ENCODE measurements at places on chromosomes 3 and 15.

- DNase-seq = no peak
Measured at GRCh38 chr15:39250001-39250400, 330.9 kb upstream of the THBS1 start.

- DNase-seq = peak; percentile 16
Measured at GRCh38 chr15:52255008-52255407, 40.6 kb downstream of the MYO5C start.

DNA sequence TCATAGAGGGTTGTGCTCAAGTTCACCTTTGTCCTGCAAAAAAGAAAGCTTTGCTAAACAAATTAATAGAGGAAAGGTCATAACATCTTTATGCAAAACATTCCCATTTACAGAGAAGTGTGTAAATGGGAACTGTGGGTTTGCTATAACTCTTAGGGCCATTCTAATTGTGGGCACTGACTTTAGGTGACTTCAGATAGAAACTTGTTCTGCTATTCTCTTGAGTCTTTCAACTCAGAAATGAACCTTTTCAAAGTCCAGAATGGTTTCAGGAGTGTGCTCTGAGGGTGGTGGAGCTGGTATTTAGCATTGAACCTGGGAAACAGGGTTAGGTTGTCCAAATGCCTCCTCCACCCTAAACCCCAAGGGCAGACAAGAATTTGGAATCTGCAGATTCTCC, 34.0 kb downstream of the SPTSSB start:
- DNase-seq = no peak

DNA sequence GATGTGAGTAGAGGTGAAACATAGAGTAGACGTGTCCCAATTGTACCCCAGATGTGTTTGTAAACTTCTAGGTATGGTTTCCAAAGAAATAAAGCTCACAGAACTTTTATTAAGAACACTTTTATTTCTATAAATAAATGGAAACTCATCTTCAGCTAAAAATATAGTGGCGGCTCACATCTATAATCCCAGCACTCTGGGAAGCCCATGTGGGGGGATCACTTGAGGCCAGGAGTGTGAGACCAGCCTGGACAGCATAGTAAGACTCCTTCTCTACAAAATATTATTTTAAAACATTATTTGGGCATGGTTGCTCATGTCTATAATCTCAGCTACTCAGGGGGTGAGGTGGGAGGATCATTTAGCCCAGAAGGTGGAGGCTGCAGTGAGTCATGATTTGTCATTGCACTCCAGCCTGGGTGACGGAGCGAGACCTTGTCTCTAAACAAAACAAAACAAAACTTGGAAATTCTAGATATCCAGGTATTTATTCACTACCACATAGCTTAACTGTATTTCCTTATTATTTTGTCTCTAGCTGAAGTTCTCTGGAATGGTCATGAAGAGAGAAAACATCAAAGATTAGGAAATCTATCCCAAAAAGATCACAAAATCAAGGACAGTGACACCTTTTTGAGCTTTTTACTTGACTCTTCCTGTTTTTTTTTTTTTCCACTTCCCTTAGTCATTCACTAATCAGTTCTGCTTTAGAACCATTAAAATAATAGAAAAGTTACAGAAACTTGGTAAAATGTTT, 258.1 kb downstream of the TIGIT start:
- peak; percentile 79 for DNase-seq

GRCh38 chr15:32979710-32980109, 214.8 kb downstream of the FMN1 start:
- DNase-seq = no peak

DNA sequence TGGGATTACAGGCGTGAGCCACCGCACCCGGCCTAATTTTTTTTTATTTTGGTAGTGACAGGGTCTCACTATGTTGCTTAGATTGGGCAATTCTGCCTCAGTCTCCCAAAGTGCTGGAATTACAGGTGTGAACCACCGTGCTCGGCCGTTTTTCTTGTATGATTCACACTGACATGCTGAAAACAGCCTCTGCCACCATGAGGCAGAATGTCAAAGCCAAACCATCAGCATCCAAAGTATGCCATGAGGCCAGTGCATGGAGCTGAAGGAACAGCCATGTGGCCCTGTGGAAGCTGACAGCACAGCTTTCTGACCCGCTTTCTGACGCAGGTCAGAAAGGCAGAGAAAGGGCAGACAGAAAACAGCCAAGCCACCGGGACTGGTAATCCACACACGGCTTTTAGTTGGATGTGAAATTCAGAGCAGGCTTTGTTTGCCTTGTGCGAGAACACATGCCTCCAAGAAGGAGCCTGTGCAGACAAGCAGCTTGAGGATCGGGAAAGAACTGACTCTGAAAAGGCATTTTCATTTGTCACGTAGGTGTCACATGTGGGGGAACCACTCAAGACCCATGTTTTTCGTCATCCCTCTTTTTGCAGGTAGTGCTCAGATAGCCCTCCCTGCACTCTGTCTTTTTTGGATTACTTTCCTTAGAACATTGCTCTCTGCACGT, 25.1 kb downstream of the XYLB start:
- no peak for DNase-seq

DNA sequence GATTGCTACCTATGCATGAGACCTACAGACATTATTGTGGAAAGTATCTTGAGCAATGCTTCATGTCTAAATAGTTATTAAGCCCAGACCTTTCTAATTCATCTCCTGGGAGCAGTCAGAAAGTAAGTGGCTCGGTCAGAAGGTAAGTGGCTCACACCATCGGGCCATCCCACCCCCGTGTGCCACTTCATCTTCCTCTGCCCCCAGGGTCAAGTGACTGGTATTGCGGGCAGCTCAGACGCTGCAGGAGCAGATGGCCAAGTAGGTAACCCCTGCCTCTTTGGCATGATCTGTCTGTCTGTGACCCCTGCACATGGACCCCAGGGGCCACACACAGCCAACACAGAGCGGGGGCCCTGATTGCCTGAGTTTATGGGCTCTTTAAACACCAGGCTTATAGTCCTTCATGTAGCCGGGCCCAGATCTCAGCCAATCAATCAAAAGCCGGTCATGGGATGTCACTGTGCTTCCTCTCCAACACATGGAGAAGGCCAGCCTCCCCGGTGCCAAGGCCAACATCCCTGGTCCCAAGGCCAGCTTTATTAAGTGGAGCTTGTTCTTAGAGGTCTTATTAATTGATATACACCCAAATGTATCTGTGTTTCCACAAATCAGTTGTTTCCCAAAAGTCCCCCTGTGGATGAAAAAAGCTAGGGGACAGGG, 42.9 kb downstream of the LARP6 start:
- no peak for DNase-seq

- DNase-seq = no peak
Measured at GRCh38 chr3:15063238-15063637, 1.9 kb downstream of the MRPS25 start.

DNA sequence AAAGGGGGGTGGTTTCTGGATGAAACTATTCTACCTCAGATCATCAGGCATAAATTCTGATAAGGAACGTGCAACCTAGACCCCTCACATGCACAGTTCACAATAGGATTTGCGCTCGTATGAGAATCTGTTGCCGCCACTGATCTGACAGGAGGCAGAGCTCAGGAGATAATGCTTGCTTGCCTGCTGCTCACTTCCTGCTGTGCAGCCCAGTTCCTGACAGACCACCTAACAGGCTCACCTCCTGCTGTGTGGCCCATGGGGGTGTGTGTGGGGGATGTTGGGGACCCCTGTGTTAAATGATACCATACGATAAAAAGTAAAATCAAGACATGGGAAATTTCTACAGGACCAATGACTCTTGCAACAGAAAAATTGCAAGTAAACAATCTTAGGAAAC, 24.0 kb downstream of the CP start:
- DNase-seq = no peak

DNA sequence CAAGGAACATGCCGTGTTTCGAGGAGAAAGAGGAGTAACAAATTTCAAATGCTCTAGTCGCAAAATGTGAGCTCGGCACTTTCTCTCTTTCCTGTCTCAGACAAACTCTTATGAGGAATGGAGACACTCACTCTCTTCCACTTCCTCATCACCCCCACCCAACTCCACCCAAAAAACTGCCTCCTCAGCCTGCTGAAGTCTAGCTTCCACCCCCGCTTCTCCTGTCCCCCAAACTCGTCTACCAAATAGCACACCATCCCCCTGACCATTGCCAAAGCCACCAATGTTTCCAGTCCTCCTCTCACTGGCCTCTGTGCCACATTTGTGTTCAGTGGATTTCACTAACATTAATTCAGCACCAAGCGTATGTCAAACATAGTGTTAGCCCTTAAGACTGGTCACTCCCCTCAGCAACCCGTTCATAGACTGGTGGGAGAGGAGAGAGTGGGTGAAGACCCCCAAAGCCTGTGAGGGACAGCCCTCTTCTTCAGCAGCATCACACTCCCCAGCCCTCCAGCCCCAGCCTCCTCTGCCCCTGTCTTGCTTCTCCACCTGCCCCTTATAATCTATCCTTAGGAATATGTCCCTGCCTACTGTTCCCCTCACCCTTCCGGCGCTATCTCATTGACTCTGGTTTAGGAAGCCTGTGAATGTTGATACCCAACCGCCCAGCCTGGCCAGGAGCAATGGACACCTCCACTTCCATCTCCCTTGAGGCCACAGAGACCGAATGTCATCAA, 77.3 kb downstream of the FAM174B start:
- no peak for DNase-seq

DNA sequence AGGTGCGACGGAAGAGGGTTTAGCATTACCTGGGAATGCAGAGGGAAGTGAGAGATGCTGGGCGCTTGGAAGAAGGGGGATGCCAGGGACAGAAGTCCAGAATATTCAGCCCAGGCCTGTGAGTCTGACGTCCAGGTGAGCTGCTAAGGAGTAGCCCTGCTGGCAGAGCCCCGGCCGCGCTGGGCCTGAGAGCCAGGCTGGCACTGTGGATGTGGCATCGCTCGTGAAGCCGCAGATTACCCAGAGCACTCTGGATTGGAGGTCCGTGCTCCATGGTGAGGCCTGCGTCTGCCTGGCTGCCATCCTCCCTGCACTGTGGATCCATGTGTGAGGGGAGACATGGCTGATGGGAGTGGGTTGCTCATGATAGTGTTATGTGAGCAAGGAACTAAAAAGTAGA, 14.5 kb downstream of the MAN2A2 start:
- DNase-seq = no peak

DNA sequence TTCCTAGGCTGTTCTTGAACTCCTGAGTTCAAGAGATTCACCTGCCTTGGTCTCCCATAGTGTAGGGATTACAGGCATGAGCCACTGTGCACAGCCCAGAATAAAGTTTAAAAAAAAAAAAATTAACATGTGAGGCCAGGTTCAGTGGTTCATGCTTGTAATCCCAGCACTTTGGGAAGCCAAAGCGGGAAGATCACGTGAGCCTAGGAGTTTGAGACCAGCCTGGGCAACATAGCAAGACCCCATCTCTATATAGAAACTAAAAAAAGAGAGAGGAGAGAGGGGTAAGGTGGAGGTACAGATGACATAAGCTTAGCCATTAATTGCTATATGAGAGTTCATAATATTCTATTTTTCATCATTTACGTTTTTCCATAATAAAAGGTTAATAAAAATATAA, 21.5 kb downstream of the ZNF148 start:
- DNase-seq = no peak

- no peak for DNase-seq
Measured at GRCh38 chr15:52495125-52495524, 33.6 kb downstream of the MYO5A start.

DNA sequence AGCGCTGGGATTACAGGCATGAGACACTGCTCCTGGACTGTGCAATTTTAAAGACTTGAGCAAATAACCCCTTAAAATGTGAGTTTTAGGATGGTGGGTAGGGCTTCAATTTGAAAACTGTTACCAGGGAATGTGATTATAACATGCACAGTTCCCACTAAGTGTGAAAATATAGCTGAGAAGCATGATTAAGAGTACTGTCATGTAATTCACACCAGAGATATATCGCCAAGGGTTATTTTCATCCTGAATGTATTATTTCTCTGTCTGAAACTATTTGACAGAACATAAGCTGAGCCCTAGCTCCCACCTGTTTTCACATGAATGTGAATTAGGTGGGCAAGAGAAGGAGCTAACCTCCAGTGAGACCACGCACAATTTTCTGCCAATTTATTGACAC, 457.2 kb downstream of the GABRG3 start:
- no peak for DNase-seq

- no peak for DNase-seq
Measured at GRCh38 chr3:126665959-126666657, 11.2 kb upstream of the TXNRD3 start.

- no peak for DNase-seq
Measured at GRCh38 chr15:39966521-39966920, 32.6 kb downstream of the EIF2AK4 start.

DNA sequence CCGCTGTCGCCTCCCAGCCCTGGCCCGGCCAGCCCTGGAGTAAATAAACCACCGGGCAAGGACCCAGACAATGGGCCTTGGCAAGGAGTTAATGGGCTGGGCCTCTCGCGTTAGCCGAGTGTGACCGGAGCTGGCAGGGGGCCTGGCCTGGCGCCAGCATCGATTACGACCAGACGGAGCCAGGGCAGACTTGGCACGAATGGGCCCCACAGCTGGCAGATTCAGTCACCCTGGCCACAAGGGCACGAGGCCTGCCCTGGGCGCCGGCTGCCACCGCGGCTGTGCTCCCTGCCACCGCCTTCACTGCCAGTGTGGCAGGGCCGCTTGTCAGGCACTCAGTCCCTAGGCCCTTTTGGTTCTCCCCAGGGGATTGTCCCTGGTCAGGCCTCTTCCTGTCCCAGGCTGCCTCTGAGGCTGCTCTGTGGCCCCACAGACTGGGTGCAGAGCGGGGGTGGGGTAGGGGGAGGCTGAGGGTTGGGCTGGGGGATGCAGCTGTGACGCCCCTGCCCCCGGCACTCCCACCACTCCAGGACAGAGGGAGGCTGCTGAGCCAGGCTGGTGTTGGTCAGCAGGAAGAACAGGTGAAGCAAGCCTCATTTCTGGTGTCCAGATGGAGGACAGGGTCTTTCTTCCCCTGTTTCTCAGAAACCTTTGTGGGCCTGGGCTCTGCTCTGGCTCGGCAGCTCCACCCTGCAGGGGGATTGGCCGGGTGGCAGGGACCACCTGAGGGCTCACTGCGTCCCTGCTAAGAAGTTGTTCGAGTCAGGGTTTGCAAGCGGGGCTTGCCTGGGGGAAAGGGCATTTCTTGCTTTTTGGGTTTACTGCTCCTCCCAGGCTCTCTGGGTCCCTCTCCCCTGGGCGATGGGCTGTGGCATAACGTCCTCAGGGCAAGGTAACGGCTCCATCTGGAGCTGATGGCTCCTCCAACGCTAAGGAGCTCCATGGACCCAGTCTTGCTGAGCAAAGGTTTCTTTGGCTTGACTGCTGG, 30.5 kb upstream of the SRP14 start:
- peak; percentile 95 for DNase-seq

- DNase-seq = peak; percentile 61
Measured at GRCh38 chr3:71582036-71582611, 1.4 kb downstream of the FOXP1 start.

DNA sequence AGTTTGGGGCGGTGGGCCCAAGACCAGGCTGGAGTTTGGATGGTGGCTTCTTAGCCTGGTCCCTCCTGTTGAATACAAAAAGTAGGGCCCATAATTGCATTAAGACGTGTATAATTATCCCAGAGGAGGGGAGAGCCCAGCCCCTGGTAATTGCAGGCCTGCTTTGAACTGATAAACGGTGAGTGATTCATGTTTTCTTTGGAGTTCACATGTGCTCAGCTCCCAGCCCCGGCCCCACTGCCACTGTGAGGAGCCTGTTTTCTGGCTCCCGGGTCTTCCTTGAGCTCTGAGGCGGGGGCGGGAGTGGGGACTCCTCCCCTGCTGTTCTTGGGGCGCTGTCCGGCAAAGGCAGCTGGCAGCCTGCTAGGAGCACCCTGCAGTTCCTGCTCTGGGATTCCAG, 3.1 kb downstream of the PLXNA1 start:
- no peak for DNase-seq
